ENCODE measurements at places on chromosomes 4 and X.

DNA sequence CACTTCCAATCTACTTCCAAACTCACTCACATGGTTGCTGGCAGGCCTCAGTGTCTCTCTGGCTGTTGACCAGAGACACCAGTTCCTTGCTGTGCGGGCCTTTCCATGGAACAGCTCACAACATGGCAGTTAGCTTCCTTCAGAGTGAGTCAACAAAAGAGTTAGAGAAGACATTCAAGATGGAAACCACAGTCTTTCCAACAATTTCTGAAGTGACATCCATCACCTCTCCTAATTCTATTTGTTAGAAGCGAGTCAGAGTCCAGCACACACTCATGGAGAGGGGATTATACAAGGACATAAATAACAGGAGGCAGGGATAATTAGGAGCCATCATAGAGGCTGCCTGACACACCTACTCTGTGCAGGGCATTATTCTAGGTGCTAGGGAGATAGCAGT, 62.5 kb upstream of the TMEM164 start:
- DNase-seq: no peak

DNA sequence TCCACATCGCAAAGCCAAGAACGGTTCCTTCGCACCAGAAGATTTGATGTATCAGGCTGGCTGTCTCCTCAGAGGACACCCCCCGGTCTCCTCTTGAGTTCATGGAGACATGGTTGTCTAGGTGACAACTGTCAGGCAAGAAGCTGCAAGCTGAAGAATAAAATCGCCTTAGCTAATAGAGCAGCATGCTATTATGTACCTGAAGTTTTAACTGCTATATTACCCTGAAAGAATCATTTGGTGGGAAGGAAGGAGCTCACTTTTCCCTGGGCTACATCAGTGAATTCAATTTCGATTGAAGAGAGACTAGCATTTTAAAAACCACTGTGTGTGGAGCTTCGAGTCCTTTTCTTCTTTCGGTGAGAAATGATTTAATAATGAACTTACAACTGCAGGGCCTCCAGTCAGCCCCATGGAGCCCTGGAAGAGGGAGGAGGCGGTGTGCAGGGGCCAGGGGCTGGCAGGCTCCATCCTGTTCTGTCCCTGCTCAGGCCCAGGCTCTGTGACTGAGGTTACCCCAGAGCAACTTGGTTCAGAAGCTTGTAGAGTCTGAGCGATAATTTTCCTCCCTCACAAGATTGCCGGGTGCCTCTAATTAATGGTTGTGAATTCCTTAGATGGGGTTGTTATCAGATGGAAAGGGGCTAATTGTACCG, 191.3 kb downstream of the MID1IP1 start:
- no peak for DNase-seq

GRCh38 chrX:108071578-108071977, 19.8 kb downstream of the PSMD10 start:
- no peak for DNase-seq

GRCh38 chr4:41014158-41014557, 200.2 kb downstream of the APBB2 start:
- DNase-seq: no peak

DNA sequence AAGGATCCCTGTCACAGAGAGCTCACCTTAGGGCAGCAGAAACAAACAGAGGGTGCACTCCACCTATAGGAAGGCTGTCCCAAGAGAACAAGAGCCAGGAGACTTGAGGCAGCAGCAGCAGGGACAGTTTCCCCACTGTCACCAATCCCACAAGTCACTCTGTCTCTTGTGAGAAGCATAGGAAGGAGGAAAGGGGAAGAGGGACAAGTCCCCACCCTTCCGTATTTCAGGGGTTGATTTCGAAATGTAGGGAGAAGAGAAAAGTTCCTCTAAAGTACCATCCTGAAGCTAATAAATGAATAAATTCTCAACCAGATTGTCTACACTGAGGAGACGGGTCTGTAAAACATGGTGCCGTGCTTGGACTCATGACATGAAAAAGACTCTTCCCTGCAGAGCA, 9.5 kb upstream of the TLR8 start:
- no peak for DNase-seq

DNA sequence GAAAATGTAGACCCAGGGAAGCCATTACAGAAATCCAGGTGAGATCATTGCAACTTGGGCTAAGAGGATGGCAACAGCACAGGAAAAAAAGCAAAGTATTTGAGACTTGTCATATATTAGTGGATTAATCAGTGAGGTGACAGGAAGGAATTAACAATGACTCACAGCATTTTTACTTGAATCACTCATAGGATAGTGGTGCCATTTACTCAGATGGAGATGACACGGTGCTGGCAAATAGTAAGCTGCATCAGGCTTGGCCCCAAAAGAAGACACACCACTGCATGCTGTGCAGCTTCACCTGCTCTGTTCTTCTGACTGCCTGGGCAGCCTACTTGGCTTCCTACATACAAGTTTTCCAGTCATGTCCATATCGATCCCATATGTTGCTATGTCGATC, 144.8 kb downstream of the FRYL start:
- DNase-seq: no peak

GRCh38 chr4:8220661-8221450, 21.8 kb downstream of the SH3TC1 start:
- no peak for DNase-seq

- DNase-seq: no peak
Measured at GRCh38 chrX:38697461-38697860, 103.8 kb upstream of the MID1IP1 start.

GRCh38 chr4:165440415-165441158, 61.8 kb downstream of the CPE start:
- peak; percentile 51 for DNase-seq

DNA sequence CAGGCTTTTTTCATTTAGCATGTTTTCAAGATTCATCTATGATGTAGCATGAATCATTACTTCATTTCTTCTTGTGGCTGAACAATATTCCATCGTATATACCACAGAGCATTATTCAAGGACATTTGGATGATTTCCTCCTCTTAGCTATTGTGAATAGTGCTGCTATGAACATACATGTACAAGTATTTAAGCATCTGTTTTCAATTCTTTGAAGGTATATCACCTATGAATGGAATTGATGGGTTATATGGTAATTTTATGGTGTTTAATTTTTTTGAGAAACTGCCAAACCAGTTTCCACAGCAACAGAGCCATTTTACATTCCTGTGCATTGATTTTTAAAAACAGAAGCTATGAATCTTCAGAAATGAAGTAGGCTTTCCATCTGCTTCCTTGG, 36.1 kb upstream of the WDR19 start:
- no peak for DNase-seq

- DNase-seq: no peak
Measured at GRCh38 chrX:729583-730409, 99.2 kb downstream of the SHOX start.

DNA sequence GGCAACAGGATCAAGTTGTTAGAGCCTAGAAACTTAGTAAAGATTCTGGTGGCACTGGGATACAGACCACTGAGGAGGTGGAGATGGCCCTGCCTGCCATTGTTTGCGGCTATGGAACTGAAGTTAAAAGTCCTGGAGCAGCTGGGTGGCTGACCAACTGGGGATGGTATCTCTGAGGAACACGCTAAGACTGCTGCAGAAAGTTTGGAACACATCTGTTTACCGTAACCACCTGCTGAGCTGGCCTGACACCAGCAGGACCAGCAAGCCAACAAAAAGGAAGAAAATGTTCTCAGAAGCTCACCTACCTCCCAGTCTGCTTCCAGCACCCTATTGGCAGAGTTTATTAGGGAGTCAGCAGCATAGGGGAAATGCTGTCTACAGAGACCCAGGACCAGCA, 17.4 kb upstream of the PACRGL start:
- peak; percentile 25 for DNase-seq
